ENCODE measurements at places on chromosomes 4 and X.

DNA sequence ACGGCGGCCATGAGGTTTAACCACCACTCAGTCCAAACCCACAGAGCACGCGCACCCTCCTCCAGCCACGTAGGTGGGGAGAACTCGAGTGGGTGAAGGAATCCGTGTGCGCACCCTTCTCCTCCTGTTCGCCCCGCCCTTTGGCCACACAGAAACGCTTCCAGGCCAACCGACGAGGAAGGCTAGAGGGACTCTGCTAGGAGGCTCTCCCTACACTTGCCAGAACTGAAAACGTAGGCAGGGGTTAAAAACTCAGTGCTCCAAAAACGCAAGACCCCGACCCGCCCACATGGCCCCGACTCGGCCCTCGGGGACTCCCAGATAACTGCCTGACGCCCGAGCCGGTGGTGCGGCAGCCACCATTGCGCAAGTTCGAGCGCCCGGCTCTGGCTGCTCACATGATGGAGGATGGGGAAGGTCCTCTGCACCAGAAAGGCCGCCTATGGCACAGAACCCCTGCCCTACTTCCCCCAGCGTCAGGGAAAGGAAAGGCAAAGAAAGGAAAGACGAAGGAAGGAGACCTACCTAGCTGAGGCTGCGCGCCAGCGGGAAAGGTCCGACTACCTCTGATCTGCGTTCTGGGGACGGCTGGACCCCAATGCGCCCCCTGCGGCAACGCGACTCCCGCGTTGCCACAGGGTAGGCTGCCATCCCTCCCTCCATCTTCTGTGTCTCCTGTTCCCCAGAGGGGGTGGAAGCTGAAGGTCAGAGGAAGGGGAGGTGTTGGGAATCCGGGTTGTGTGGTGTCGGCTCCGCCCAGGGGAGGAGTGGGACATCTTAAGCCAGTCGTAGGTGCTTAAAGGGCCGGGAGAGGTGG is 201.9 kb upstream of the AGTR2 start:
- DNase-seq = no peak

- DNase-seq = no peak
Measured at GRCh38 chr4:52841682-52842456, 20.2 kb upstream of the RASL11B start.

- no peak for DNase-seq
Measured at GRCh38 chr4:5952286-5952974, 59.5 kb upstream of the CRMP1 start.

GRCh38 chr4:44554768-44555167 is 96.7 kb downstream of the YIPF7 start:
- DNase-seq = no peak

DNA sequence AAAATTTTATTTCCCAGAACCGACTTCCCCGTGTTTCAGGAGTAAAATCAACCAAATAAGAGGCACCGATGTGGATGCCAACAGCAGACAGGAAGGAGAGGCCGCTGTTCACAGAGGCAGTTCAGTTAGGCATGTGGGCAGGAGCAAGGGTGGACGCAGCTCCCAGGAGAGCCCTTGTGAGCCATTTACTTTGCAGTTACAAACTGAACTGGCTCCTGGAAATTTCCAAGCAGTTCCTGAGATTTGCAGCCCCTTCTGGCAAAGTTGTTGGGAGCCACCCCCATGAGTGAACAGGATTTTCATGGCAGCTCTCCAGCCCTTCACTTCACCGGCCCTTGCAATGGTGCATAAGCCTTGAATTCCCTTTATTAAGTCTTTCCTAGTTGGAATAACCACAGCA is 189.1 kb downstream of the AFAP1 start:
- DNase-seq = no peak

- no peak for DNase-seq
Measured at GRCh38 chr4:141971869-141972268, 335.5 kb downstream of the IL15 start.

GRCh38 chr4:56240554-56241174 is 146.6 kb downstream of the AASDH start:
- no peak for DNase-seq

DNA sequence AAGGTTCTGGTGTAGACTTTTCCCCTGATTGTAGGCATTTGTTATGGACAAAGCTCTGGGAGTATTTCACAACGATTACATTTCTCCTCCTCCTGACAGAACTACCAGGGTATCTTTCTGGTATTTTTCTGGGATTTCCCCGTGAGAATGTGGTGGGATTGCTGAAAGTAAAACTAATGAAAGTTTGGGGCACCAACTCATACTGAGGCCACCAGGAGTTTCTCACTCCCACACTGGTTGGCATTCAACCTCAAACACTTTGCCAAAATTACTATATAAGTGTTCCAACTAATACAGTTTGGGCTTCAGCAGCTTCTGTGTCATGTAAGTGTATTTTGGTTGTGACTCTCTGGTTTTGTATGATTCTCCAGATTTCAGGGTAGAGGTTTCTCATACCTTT is 855.1 kb downstream of the GLUD2 start:
- DNase-seq = no peak

DNA sequence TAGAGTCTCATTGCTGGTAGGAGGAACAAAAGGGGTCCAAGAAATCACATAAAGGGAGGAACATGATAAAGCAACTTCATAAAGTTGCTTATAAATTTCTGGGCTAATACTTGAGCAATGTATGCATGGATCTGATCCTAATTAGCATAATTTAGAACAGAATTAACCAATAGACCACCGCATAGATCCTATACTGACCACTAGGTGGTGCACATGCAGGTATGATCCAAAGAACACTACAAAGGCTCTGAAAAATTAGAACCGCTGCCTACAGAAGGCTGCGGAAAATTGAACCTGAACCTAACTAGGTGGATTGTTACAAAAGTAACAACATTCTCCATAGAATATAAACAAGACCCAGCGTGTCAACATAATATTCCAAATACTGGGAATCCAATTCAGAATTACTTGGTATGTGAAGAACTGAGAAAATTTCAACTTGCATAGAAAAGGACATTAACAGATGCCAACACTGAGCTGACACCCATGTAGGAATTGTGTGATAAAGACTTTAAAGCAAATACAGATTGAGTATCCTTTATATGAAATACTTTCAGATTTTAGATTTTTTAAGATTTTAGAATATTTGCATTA is 23.3 kb downstream of the BRCC3 start:
- no peak for DNase-seq

DNA sequence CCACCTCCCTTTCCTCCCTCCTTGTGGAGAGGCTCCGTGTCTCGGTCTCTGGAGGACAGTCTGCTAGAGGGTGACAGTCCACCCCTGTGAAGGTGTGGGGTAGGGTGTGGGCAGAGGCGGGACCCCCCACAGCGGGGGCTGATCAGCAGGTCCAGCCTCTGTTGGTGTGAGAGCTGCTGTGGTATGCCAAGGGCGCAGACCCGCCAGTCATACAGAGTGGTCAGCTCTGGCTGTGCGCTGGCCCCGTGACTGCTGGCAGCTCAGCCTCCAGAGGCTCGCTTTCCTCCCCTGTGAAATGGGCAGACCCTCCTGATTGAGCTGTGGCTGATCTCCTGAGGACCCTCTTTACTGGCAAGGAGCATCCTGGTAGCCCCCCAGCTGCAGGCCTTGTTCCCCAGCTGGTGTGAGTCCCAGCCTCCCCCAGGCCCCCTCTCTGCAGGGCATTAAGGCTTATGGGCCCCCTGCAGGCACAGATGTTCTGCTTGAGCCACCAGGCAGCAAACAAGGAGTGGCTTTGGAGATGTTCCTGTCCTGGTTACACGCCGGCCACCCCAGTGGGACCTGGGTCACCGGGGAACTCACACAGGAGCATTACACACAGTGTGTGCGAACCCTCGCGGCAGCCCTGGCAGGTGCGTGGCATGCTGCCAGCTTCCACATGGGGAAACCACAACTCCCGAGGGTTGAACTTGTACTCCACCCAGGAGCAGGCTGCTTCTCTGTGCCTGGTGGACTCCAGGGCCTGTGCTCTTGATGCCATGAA is 76.8 kb downstream of the PPP2R2C start:
- no peak for DNase-seq
